GM12878 (cell line): ENCODE measurements at places on chromosomes 3 and 15. TPM values are rescaled to one million over a fixed set of nuclear protein-coding genes. Genes with fewer than 3 reads are reported as not detected.

DNA sequence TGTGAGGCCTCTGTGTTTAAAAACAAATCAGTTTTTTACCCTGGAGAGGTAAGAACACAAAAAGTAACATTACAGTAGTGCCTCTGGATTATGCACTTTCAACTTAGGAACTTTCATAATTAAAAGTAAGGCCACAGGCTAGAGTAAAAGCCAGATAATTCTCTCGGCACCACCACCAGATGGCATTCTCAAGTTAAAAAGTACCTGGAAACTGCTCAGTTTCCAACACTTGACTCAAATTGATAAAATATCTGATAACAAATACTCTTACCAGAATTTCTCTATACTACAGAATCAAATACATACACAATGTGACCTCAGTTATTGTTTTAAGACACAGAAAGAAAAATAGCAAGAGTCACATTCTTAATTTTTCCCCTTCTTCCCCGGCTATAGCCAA lies 19.9 kb downstream of the SPICE1 start:
- no peak for DNase-seq
- H3K36me3 ChIP-seq: no peaks in the 10 kb centered on the region; the same call in 1 of the 2 replicates
- no peaks in the 10 kb centered on the region; the same call in 1 of the 2 replicates for H3K4me1 ChIP-seq

- H3K4me1 ChIP-seq: peaks cover 7% of the 10 kb centered on the region
- peak within 1 kb of the TSS; percentile 96 for H3K4me3 ChIP-seq
- no peaks in the 10 kb centered on the region; the same call in 1 of the 2 replicates for H3K36me3 ChIP-seq
- DNase-seq: peak; percentile 27
Observed at GRCh38 chr3:186930143-186930640, at the start of gene ST6GAL1. Gene ST6GAL1 (plus strand): TSS chr3:186930526. CDS start chr3:187042704, 112,178 bp downstream.

DNA sequence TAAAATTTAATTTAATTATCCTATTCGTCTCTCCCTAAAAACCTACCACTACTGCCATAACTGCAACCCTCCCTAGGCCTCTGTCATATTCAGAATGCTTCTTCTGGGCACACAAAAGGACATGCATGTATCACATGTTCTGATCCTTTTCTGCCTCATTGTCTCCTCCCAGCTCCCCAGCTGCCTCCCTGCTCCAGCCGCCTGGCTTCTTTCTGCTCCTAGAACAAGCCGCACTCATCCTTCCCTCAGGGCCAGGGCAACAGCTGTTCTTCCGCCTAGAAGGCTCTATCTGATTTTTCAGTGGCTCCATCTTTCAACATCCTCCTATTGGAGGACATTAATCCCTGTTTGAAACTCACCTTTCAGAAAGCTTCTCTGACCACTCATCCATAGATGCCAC lies 38.6 kb downstream of the TMED3 start:
- H3K4me1 ChIP-seq: no peaks in the 10 kb centered on the region
- no peaks in the 10 kb centered on the region for H3K36me3 ChIP-seq
- no peaks in the 10 kb centered on the region for H3K27me3 ChIP-seq
- no peak for DNase-seq
- no peak overlapping the region for H3K27ac ChIP-seq

DNA sequence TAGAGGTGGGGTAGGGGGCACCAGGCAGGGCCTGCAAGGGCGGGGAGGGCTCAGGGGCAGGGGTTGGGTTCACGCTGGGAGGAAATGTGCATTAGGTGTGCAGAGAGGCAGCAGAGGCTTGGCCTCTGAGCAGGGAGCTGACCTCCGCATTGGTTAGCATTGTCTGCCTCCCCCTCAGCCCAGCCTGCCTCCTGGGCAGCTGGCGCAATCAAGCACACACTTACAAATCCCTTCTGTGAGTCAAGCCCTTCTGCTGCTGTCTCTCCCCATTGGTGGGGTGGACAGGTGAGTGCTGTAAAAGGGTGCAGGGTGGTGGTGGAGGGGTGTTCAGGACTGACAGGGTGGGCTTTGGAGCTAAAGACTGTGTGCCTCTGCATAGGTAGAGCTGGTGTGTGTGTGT lies 9.3 kb downstream of the LOXL1 start:
- no peak overlapping the region for H3K27ac ChIP-seq
- DNase-seq: no peak
- H3K27me3 ChIP-seq: 0 out of 2 replicates have a peak, but pooled peaks cover 3% of the 10 kb centered on the region
- no peaks in the 10 kb centered on the region for H3K4me1 ChIP-seq
- H3K36me3 ChIP-seq: no peaks in the 10 kb centered on the region

GRCh38 chr3:173529062-173529711 lies 131.6 kb downstream of the NLGN1 start:
- no peak overlapping the region for H3K4me3 ChIP-seq
- no peak for DNase-seq
- H3K36me3 ChIP-seq: no peaks in the 10 kb centered on the region
- H3K27me3 ChIP-seq: no peaks in the 10 kb centered on the region

DNA sequence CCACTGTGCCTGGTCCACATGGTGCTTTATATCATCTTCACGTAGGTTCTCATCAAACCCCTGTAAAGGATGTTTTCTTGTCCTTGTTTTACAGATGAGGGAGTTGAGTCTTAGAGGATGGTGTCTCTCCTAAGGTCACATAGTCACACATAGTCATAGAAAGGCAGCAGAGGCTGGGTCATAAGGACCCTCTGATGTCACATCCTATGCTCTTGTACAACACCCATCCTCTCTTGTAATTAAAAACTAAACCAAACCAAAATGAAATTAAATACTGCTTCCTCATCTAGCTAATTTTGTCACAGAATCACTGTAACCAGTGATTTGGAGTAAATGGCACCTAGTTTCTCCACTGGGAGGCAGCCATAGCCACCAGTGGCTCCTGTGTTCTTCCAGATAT lies 21.8 kb upstream of the ATP1B3 start:
- DNase-seq: no peak
- H3K36me3 ChIP-seq: no peaks in the 10 kb centered on the region
- no peak overlapping the region for H3K4me3 ChIP-seq
- H3K27ac ChIP-seq: no peak overlapping the region
- H3K27me3 ChIP-seq: no peaks in the 10 kb centered on the region

DNA sequence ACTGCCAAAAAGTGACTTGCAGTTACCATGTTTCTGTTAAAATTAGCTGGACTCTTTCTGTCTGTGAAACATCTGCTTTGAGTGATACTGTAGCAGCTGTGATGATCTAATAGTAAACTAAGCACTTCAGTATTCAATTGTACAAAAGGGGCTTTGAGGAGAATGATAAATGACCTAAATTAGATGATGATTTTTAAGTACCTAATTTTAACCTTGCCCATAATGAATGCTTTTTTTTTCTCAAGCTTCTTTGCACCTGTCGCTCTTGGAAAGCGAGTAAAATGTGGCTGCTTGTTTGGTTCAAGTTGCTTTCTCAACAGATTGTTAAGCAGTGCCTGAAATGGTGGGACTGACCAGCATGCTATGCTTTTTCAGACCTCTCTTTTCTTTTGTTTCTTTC lies 752.3 kb downstream of the EPHA3 start:
- no peaks in the 10 kb centered on the region for H3K36me3 ChIP-seq
- no peak overlapping the region for H3K4me3 ChIP-seq
- no peak for DNase-seq
- H3K4me1 ChIP-seq: no peaks in the 10 kb centered on the region

DNA sequence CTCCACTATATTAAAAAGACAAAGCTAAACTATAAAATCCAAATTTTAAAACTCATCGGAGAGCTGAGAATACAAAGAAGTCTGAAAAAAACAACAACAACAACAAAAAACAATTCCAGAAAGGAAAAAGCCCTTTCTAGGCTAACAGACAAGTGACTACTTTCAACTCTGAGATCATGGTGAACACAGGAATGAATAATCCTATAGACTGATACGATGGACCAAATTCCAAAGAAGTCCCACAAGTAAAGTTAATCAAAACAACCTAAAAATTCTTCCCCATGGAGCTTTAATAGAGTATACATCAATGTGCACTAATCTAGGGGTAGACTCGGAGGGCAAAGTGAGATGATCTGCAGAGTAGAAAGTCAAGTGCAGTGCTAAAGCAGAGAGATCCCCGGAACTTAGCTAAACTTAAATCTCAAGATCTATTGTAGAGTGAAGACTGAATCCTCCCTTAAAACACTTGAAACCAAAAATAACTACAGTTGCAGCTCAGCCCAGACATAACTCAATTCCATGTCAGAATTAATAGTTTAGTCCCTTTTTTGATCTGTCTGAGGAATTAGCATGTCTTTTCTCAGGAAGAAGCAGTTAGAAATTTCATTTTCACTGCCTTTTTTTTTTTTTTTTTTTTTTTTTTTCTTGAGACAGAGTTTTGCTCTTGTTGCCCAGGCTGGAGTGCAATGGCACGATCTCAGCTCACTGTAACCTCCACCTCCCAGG lies 43.5 kb downstream of the MYO9A start:
- DNase-seq: no peak
- no peaks in the 10 kb centered on the region for H3K27me3 ChIP-seq
- H3K4me3 ChIP-seq: no peak overlapping the region
- peaks cover 11% of the 10 kb centered on the region for H3K4me1 ChIP-seq

DNA sequence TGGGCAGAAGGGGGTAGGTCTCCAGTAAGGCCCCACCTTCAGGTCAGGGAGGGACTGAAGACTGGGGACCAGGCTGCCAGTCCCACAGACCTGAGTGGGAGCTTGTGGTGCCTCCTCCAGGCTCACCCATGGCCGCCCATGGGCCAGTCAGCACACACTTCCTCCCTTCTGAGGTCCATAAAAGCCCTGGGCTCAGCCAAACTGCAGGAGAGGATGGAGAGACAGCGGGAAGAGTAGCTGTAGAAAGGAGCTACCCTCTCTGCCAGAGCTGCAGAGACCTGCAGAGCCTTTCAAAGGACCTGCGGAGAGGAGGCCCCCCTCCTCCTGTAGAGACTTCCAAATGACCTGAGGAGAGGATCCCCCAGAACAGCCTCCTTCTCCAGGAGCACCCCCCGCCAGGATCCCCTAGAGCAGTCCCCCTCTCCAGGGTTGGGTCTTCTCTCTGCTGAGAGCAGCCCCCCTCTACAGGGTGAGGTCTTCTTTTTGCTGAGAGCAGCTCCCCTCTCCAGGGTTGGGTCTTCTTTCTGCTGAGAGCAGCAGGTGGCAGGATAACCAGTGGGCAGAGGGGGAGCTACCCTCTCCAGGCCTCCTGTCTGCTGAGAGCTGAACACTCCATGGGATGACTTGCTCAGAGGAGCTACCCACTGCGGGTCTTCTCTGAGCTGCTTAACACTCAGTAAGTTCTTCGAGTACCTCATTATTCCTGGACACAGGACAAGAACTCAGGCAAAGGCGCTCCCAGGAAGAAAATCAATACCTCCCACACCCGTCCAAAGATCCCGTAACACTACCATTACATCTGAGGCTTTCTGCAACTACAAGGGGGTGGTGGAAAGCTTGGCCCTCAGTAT lies 5.0 kb upstream of the SKIC8 start:
- peaks cover 3% of the 10 kb centered on the region; the same call in 1 of the 2 replicates for H3K4me1 ChIP-seq
- no peaks in the 10 kb centered on the region for H3K36me3 ChIP-seq
- no peak overlapping the region for H3K4me3 ChIP-seq
- no peak overlapping the region for H3K27ac ChIP-seq

DNA sequence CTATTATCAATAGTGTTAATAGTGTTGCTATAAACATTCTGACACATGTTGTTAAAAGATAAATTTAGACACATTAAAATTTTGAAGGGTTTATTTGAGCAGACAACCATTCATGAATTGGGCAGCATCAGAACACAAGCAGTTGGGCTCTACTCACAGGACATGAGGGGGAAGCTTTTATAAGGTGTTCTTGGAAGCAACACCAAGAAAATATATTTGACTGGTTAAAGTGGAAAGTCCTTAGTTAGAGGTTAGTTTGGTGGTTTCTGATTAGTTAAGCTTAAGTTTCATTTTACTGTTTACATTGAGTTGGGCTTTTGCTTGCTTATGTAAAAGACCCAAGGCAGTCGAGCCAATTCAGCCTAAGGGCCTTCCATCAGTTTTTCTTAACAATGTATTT lies 220.7 kb downstream of the CD47 start:
- no peaks in the 10 kb centered on the region for H3K27me3 ChIP-seq
- H3K27ac ChIP-seq: no peak overlapping the region
- no peak for DNase-seq
- no peaks in the 10 kb centered on the region for H3K4me1 ChIP-seq
- H3K36me3 ChIP-seq: no peaks in the 10 kb centered on the region

GRCh38 chr15:67850994-67851571 lies 11.2 kb upstream of the RNU6-1 start:
- no peak overlapping the region for H3K4me3 ChIP-seq
- H3K4me1 ChIP-seq: peaks cover 30% of the 10 kb centered on the region
- no peaks in the 10 kb centered on the region for H3K27me3 ChIP-seq

DNA sequence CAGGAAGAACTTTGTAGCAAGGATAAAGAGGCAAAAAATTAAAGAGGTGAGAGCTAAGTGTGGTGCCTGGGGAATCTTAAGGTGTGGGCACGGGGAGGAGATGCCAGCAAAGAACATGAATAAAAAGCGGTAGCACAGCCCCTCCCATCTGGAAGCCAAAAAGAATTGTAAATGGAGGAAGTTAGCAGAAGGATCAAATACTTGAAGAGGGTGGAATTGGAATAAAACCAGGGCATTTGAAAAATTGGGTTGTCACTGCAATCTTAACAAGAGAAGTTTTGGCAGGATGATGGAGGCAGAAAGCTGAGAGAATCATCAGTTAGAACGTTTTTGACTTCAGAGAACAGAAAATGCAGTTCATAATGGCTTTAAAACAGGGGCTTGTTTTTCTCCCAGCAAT lies 2.4 kb downstream of the CCR2 start:
- no peak overlapping the region for H3K4me3 ChIP-seq
- H3K36me3 ChIP-seq: no peaks in the 10 kb centered on the region
- peaks cover 35% of the 10 kb centered on the region for H3K4me1 ChIP-seq
- H3K27me3 ChIP-seq: no peaks in the 10 kb centered on the region; the same call in 1 of the 2 replicates
- no peak for DNase-seq

- DNase-seq: no peak
- no peaks in the 10 kb centered on the region for H3K4me1 ChIP-seq
- H3K36me3 ChIP-seq: no peaks in the 10 kb centered on the region
- no peak overlapping the region for H3K4me3 ChIP-seq
Observed at GRCh38 chr3:71657831-71658530, 67.2 kb downstream of the EIF4E3 start.

The TMEM207 gene
- not detected in 2 replicates for total RNA-seq

The CDHR4 gene
- total RNA-seq: not detected in 2 replicates

The MAP1A gene
- 0.10 and 0.16 TPM in 2 replicates for total RNA-seq

The RABL3 gene
- total RNA-seq: 22.2 and 23.3 TPM in 2 replicates

The FGD5 gene
- 0.11 and 0.13 TPM in 2 replicates for total RNA-seq

The GPR149 gene
- not detected in 2 replicates for total RNA-seq

The CD96 gene
- 0.45 and 0.97 TPM in 2 replicates for total RNA-seq

The IQGAP1 gene
- 118 and 122 TPM in 2 replicates for total RNA-seq
